ENCODE measurements at places on chromosomes 5 and 9.

GRCh38 chr5:150644514-150644913 is 4.1 kb downstream of the SYNPO start:
- no peak for DNase-seq

DNA sequence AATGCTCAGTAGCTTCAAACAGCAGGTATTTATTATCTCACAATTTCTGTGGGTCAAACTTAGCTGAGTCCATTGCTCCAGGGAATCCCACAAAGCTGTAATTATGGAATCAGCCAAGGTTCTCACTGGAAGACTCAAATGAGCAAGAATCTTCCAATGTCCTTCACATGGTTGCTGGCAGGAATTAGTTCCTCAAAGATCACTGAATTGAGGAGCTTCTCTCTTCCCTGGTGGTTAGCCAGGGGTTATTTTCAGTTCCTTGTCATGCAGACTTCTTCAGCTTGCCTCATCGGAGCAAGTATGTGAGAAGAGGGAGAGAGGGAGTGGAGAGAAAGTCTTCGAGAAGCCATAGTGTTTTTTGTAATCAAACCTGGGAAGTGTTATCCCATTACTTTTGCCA is 2331.9 kb downstream of the MAT2B start:
- DNase-seq, result no peak

GRCh38 chr5:68028131-68028727 is 187.3 kb upstream of the PIK3R1 start:
- DNase-seq, result no peak

GRCh38 chr5:177515580-177515979 is 1.2 kb downstream of the DDX41 start:
- DNase-seq, result no peak

GRCh38 chr9:38651400-38652042 is 31.1 kb upstream of the ANKRD18A start:
- DNase-seq, result no peak

DNA sequence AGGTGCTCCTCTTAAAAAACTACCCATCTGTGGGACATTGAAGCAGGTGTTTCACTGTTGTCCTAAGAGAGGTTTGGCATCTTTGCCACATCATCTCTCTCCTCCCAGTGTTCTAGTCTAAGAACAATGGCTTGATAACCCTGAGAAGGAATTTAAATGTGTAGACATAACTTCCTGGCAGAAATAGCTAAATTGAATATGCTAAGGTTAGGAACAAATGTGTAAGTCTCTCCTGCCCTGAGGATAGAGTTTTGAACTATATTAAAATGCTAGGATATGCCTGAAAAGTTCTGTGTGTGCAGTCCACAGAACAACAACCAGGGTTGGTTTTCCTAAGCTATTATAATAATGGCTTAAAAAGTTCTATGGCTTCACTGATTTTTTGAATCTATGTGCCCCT is 106.6 kb downstream of the LRRC70 start:
- no peak for DNase-seq

DNA sequence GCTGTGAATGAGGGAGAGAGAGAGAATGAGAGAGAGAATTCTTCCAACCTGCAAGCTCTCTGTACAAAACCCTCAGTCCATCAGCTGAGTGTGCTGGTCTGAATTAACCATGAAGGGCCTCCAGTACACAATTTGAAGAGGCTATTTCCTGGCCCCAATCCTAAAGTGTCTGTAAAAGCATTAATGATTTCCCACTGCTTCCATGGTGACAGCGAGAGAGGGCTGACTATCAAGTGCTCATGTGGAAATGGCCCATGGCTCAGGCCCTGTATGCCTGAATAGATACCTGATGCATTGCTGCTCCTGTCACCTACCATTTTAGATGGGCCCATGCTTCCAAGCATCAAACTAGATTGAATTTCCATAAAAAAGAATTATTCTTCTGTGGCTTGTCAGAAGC is 592.4 kb downstream of the KIF4B start:
- DNase-seq, result no peak

DNA sequence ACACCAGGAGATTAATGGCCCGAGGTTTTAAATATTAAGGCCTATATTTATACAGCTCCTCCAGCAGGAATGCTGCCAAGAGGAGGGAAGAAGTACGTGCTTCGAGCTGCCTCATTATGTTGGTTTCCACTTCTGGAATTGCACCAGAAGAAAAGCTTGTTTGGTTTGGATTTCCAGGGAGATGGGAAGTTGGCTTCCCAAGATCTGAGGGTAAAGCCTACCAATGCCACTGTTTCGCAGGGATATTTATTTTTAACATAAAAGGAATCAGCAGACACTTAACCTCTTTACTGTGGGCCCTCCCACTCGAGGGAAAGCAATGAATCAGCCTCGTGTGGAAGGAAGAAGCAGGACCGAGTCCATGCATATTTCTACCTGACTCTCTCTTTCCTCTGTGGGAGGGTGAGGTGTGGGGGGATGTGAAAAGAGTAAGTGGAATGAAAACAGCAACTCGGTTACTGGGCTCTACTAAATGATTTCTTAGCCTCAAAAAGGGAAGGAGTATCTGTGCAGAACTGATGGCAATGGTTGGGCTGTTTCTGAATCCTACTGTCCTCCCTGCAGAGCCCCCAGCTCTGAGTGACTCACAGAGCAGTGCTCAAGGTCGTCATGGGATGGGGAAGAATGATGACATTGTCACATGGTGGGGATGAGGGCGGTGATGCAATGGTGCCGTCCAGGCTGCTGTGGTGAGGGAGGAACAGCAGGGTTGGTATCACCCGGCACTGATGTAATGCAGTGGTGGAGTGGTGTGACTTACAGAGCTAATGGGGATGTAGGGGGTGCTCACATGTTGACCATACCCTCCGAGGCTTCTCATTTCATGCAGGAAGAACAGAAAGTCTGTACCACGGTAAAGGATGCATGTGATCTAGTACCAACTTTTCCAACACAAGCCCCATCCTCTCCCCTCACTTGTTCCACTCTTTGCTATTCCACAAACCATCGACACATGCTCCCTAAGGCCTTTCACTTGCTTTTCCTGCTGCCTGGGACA is 215.0 kb upstream of the PANK3 start:
- DNase-seq, result no peak

GRCh38 chr5:170219615-170220014 is 13.2 kb upstream of the C5orf58 start:
- no peak for DNase-seq

DNA sequence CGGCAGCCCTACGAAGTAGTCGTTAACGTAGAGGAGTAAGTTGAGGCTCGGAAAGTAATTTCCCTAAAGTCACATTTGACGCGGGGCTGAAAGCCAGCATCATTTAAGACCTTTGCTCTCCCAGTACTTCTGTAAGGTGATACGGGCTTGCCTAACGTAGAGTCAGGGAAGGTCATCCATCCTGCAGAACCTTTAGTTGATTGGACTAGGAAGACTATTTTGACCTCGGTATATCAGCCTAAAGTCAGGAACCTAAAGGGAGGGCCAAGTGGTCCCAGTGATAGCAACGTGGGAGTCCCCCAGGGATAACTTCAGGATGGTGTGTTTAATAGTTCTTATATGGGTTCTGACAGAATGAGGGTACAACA is 657 bp downstream of the NUP214 start:
- no peak for DNase-seq

DNA sequence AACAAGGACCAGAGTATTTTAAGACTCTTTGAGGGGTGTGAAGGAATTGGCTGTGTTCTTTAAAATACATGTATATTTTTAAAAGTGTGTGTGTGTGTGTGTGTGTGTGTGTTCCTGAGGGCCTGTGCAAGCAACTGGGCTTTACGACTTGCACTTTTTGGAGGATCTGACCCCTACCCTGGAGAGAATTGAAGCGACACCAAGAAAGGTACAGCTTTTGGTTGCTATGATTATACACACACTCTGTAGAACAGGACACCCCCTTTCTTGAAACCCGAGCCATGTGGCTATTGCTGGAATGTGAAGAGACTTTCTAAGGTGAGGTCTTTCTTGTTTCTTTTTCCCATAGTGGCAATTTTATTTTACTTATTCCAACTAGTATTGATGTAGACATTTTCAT is 988 bp downstream of the SHISAL2B start:
- no peak for DNase-seq

DNA sequence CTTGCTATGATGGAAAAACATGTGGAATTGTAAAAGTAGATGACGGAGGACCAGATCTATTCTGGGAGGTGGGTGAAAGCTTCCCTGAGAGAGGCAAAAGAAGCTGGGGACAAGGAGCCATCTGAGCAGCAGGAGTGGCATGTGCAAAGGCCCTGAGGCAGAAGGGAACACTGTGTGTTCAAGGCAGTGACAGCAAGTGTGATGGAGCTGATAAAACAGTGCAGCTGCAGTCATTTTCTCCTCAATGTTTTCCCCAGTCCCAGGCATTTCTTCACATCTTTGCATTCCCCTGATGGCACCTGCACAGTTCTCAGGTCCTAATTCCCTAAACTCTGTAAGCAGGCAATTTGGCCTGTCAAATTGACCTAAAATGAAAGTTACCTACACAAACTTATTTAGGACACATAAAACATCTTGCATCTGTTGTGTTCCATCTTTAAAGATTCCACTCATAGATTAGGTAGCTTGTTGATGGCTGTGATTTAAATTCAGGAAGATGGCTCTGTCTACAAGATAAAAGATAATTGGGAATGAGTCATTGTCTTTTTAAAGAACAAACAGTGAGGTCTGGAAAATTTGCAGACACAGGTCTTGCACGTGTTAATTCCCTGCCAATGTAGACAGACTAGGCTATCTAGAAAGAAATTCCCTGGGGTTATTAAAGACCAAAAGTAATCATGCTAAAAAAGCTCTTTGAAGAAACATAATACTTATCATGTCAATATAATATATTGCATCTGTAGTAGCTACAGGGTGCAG is 289.6 kb upstream of the SGCD start:
- DNase-seq, result no peak

GRCh38 chr5:52710972-52711596 is 76.6 kb upstream of the ITGA1 start:
- DNase-seq, result no peak

GRCh38 chr9:128219831-128220230 is 16.7 kb downstream of the DNM1 start:
- DNase-seq, result no peak

DNA sequence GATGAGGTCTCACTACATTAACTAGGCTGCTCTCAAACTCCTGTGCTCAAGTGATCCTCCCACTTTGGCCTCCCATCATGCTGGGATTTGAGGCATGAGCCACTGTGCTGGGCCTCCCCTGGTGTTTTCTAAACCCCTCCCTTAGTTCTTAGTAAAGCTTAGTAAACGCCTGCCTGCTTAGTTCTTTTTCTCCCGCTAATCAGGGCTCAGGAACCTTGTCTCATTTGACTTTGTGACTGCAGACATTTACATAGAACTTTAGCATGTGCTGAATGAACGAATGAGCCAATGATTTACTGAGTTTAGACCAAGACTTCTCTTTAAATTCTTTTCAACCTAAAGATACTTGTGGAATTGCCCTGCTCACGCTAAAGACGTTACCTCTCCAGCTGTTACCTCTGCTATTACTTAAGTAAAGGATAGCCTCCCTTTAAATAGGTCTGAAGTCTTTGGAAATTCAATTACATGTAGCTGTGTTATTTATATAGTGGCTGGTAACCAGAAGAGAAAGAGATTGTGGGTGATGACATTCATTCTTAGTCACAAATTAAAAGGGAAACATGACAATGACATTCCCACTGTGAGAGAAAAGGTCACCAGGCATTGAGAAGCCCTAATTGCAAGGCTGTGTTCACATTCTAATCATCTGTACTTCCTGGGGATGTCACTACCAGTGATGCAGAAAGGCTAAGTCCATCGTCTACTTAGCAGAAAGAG is 18.6 kb upstream of the SUSD1 start:
- no peak for DNase-seq

DNA sequence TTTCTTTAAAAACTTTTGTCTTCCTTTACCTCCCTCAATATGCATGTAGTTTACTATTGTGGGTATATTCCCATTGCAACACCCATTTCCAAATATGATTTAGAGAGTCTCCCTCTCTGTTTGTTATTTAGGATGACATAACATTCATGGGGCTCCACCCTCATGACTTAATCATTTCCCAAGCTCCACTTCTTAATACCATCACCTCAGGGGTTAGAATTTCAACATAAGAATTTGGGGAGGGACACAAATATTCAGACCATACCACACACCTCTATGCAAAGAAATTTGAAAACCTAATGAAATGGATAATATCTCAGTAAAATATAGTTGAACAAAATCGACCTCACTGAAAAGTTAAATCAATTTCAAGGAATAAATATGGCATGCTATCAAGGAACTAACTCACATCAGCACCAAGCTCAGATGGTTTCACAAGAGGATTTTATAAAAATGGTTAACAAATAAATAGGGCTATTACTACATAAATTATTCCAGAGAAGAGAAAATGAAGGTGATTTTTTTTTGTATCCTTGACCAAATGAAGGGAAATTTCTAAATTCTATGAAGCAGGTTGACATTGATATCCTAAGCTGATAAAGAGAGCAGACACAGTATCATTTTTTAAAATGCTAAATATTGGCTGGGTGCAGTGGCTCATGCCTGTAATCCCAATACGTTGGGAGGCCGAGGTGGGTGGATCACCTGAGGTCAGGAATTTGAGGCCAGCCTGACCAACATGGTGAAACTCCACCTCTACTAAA is 20.2 kb upstream of the UBTD2 start:
- DNase-seq, result no peak

DNA sequence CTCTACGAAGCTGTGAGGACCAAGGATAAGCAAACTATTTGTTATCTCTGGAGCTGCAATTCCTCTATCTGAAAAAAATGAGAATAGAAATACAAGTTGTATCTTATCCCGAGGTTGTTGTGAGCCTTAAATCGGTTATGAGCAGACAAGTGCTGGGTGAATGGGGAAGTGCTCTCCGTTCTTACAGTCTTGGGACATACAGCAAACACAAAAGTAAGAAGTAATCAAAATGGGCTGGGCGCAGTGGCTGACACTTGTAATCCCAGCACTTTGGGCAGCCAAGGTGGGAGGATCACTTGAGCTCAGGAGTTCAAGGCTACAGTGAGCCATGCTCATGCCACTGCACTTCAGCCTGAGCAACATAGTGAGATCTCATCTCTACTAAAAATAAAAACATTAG is 31.7 kb downstream of the ITK start:
- DNase-seq, result no peak

GRCh38 chr9:33619666-33620404 is 95.8 kb downstream of the ANKRD18B start:
- DNase-seq, result no peak

- no peak for DNase-seq
Observed at GRCh38 chr9:92736563-92737215, 27.9 kb downstream of the BICD2 start.

DNA sequence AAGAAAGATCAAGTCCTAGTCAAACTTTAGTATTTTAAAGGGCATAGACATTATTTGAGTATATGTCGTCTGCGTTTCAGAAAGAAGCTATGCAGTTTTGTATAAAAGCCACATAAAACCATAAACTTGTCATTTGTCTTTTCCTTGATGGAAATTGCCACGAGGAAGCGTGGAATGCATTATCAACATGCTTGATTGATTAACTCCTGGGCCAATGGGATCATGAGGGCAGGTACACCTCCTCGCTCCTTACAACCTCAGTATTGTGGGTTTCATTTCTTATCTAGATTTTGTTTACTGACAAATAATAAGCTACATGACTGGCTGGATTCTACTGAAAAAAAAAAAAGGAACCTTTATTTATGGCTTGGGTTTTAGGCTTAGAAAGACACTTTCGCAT is 122.5 kb upstream of the RFX3 start:
- DNase-seq, result no peak

- no peak for DNase-seq
Observed at GRCh38 chr5:135154197-135154596, 120.2 kb upstream of the PITX1 start.

Measured in natural killer cell (primary cell).